ENCODE measurements at places on chromosomes 1 and 21.

DNA sequence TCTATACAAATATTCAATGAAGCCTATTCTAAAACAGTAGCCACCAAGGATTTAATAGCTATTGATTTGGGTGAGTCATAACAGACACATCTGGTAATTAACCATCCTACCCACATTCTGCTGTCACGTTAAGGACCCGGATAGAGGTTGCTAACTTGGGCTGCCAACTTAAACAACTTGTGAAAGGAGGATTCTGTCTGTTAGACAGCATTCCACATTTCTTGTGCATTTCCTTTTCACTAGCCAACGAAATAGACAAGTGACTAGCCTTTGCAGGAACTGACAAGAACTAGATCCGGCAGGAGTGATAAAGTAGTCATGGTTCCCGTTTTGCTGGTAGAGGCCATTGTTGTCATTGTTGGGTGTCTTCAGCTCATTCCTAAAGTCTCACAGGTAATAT is 9.5 kb downstream of the DSCAM start:
- no peak for DNase-seq

DNA sequence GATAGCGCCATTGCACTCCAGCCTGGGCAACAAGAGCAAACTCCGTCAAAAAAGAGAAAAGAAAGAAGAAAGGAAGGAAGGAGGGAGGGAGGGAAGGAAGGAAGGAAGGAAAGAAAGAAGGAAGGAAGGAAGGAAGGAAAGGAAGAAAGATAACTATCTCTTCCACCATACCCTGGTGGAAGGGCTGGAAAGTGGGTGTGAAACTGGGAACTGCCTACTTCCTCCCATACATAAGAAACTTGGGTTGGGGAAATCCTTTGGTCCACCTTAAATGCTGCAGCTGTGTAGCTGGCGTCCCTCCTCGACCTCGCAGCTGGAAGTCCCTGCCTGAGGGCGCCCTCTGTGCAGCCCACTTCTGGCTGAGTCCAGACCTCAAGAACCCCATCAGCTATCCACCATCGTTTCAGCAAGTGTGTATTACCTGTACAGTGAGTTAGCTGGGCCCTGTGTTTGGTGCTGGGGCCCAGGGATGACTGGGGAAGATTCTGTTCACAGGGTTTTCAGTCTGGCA is 4.6 kb upstream of the FAM167B start:
- no peak for DNase-seq

- DNase-seq, result no peak
These were observed 83.1 kb upstream of the SOD1 start for GRCh38 chr21:31576428-31576827.

DNA sequence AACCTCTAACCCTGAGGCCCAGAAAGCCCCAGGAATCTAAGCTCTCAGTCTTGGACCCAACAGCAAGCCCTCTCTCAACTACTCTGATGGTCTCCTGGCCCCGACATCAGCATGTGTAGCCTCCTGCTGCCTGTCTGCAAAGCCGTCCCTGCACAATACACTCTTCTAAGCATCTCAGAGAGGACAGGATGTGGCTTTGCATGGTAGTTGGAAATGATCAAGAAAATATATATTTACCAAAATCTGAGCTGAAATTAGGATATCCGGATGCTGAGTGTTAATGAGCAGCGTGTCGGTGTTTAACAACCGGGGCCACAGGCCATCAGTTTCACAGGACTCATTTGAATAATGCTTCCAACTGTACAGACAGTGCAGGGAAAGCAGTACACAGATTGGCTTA is 59.1 kb upstream of the SIM2 start:
- DNase-seq, result no peak

DNA sequence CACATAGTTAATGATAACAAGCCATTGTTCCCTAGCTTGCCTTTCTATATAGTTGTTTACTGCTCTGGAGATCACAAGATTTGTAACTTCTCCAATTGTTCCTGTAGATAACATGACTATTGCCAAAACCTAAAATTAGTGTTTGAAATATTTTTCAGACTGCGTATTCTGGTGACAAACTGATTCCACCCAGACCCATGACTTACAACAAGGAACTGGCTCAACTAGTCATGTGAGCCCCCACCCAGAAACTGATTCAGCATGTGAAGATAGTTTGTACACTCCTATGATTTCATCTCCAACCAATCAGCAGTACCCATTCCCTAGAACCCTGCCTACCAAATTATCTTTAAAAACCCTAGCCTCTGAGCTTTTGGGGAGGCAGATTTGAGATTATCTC is 131.4 kb upstream of the BCL9 start:
- DNase-seq, result no peak

- DNase-seq, result no peak
These were observed 149.4 kb upstream of the COL6A1 start for GRCh38 chr21:45831991-45832740.

DNA sequence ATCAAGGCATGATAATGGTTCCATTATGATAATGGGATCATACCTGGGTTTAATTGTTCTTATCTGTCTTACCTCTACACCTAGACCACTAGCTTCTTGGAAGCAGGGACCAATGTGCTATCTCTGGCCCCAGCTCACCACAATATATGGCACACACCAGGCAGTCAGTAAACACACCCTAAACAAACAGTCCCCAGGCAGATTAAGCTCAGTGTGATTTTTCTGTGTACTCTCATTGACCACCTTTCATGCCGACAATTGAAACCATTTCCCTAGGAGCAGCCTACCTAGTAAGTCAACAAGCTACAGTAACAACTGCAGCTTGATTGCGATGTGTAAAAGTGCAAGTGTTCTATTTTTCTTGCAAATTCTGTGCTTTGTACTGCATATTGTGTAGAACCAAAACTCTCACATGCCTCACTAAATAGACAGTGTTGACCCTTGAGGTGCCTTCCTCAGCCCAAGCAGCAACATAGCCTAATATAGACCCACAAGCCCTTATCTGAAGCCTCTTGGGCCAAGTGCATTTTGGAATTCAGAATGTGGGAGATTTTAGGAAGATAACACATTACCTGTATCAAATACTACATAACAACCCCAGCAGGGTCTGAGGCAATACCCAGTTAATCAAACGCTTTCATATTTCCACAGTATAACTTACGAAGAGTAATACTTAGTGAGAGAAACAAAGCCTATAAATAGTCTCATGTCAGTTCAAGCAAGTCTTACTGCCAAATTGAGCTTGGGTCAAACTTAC is 32.0 kb downstream of the INPP5B start:
- no peak for DNase-seq

DNA sequence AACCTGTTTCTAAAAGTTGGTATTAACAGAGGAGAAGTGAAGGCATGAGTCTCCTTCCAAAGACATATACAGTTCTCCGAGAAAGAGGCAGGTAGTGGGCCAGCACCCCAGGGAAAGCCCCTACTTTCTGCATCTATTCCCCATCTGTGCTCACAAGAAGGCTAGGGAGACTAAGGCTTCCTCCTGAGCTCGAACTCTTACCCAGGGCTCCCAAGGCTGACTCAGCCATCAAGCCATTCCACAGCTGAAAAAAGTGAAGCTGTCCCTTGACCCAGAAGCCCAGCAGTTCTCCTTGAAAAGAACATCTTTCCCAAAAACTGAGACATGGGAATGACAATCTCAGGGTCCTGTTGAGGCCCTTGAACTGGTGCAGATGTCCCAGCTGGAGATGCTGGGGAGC is 1.9 kb upstream of the PADI3 start:
- no peak for DNase-seq
